ENCODE measurements at places on chromosomes 7 and 10.

- H3K36me3 ChIP-seq: no peaks in the 10 kb centered on the region
- DNase-seq: peak; percentile 57
- H3K4me3 ChIP-seq: no peak overlapping the region
These were observed 174.2 kb downstream of the KIAA1217 start for GRCh38 chr10:24382979-24383663.

- H3K4me3 ChIP-seq: no peak overlapping the region
- H3K36me3 ChIP-seq: no peaks in the 10 kb centered on the region
- DNase-seq: no peak
- no peak overlapping the region for H3K27ac ChIP-seq
These were observed 112.8 kb upstream of the AHR start for GRCh38 chr7:17185690-17186070.

GRCh38 chr10:11074536-11075267 lies 57.0 kb downstream of the CELF2 start:
- H3K4me1 ChIP-seq: no peaks in the 10 kb centered on the region
- no peak overlapping the region for H3K27ac ChIP-seq
- no peak for DNase-seq

DNA sequence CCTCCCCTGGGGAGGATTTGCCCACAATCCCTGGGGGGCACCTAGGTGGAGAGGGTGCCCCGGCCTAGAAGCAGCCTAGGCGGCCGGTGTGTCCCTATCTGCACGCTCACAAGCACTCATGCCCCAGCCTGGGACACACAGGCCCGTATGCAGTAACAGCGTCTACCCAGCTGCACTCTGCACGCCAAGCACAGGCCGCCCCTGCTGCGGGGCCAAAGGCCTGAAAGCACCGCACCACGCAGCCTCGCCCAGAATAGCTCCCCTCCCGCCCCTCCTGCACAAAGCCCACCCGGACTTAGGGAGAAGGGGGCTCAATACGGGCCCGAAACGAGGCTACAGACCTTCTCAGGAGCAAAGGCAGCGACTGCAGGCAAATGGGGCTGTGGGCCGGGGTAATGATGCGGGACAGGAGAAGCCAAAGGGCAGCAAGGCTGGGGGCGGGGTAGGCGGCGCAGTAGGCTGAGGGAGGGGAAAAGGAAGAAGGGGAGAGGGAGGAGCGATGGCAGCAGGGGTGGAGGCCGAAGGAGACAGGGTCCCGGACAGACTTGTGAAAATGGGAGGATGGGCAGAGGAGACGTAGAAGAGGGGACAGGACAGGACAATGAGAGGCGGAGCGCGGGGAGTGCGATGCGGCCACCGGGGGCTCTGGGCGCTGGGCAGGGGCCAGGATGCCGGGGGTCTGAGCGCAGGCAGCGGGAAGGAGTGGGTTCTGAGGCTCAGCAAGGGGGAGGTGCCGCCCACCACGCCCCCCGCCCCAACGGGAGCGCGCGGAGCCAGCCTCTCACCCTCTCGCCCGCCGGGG lies 544 bp downstream of the GPRIN2 start:
- H3K27ac ChIP-seq: no peak overlapping the region
- no peaks in the 10 kb centered on the region for H3K36me3 ChIP-seq
- H3K27me3 ChIP-seq: peaks cover 13% of the 10 kb centered on the region
- peak overlapping the region; percentile 29 for H3K4me3 ChIP-seq
- peaks cover 7% of the 10 kb centered on the region for H3K4me1 ChIP-seq

DNA sequence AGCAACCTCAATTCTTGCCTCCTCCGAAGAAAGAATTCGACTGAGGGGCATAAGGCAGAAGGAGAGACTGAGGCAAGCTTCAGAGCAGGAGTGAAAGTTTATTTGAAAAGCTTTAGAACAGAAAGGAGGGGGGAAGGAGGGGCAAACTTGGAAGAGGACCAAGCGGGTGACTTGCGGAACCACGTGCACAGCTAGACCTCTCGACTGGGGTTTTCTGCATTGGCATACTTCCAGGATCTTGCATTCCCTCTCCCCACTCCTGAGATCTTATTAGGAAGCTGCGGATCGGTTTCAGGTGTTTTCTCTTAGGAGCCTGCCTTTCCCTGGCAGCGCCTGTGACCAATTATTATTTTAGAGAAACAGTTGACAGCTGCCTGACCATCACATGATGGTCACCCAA lies 20.3 kb upstream of the CPXM2 start:
- H3K27ac ChIP-seq: no peak overlapping the region
- H3K36me3 ChIP-seq: no peaks in the 10 kb centered on the region
- DNase-seq: peak; percentile 75
- no peaks in the 10 kb centered on the region for H3K27me3 ChIP-seq
- no peak overlapping the region for H3K4me3 ChIP-seq

GRCh38 chr7:154869436-154869835 lies 133.5 kb downstream of the PAXIP1 start:
- DNase-seq: no peak
- no peak overlapping the region for H3K27ac ChIP-seq
- H3K36me3 ChIP-seq: no peaks in the 10 kb centered on the region
- no peaks in the 10 kb centered on the region for H3K4me1 ChIP-seq

DNA sequence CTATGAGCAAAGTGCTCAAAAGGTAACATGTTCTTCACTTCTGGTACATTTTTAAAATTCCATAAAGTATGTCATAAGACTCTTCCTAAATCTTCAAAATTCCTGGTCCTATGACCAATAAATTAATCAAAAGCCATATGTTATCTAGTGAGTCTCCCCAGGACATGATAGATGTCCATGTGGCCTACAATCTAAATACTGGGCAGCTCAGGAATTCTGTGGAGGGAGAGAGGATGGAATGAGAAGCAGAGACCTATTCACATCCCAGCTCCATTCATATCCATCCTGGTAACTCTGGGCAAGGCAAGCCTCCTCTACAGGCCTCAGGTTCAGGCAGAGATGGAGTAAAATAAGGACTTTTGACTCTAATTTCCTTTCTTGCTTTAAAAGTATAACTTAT lies 224.8 kb downstream of the MTERF1 start:
- H3K27ac ChIP-seq: no peak overlapping the region
- no peaks in the 10 kb centered on the region for H3K36me3 ChIP-seq
- H3K4me3 ChIP-seq: no peak overlapping the region
- no peak for DNase-seq

DNA sequence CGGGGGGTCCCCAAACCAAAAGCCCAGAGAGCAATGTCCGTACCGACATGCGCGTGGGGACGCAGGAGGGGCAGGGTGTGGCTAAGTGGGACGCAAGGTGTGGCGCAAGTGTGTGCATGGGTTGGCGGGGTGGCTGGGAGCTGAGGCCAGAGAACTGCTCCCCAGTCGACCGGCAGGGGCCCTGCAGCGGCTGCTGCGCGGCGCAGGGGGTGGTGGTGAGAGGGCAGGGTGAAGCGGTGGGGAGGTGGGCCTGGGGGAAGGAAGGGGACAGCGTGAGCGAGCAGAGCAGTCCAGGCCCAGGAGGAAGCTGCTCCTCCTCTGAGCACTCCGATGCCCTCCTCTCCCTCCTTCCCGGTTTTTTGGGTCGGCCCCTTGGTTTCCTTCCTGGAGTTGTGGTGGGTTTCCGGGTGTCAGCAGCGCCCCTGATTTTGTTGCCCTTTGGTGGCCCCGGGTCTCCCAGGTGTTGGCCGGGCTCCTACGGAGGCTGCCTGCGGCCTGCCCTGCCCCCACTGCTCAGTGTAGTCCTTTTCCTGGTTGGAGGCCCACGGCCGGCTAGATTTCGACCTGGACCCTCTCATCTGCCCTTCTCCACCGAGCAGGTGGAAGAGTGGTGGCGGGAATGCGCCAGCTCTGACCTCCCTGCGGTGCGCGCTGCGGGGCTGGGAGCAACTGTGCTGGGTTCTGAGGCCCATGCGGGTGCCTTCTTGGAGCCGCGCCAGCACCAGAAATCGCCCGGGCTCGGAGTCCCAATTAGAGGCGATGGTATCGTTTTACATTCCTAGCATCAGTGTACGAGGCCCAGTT lies 40.5 kb upstream of the COMTD1 start:
- H3K27me3 ChIP-seq: no peaks in the 10 kb centered on the region
- no peak overlapping the region for H3K4me3 ChIP-seq
- peaks cover 4% of the 10 kb centered on the region for H3K4me1 ChIP-seq
- no peak for DNase-seq
- H3K36me3 ChIP-seq: no peaks in the 10 kb centered on the region
